Cardiac fibroblast (primary cell): ENCODE measurements at places on chromosomes 2 and 18.
A peak's percentile ranks its signal among the peaks of the same experiment; 100 is the strongest.

DNA sequence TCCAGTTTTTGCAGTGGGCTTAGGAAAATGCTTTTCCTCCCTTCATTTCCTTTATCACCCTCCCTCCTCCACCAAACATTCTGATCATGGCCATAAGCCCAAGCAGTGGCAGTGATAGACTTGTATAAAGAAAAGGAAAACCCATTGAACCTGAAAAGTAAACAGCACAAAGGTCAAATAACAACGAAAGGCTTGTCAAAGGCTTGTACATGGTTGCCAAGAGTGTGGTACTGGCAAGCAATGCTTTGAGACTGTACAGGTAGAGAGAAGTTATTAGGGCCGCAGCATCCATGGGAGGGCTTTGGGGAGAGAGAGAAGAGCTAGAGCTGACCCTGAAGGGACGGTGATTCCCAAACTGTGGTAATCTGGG, 2.1 kb upstream of the VWA3B start:
- no peak for DNase-seq

- DNase-seq = peak; percentile 25
Observed at GRCh38 chr18:46211816-46212215, 107.6 kb downstream of the HAUS1 start.

DNA sequence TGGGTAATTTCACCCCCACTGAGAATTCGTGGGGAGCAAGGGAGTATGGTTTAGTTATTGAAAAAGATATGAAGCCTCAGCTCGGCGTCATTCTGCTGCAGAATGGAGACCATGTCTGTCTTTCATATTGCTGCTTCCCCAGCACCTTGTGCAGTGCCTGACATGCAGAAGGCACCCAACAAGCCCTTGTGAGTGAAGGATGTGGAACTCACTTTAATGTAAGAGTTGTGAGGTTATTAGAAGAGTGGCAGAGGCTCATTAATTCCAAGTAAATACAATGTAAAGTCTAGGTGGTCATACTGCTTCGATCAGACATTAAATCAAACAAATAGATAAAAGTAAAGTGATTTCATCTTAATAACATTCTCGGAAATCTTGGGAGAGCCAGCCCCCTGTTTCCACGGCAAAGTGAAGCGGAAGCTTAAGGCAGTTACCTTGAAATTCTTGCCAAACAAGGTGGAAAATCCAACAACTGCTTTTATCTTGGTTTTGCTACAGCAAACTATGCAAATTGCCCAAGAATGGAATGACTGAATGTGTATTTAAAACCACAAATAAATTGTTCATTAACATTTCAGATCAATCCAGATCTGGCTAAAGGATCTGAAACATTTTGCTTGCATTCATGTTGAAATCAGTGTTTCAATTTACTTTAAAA, 9.6 kb downstream of the CFAP221 start:
- DNase-seq = no peak

GRCh38 chr2:235106874-235107639, 155.2 kb downstream of the SH3BP4 start:
- peak; percentile 83 for DNase-seq

DNA sequence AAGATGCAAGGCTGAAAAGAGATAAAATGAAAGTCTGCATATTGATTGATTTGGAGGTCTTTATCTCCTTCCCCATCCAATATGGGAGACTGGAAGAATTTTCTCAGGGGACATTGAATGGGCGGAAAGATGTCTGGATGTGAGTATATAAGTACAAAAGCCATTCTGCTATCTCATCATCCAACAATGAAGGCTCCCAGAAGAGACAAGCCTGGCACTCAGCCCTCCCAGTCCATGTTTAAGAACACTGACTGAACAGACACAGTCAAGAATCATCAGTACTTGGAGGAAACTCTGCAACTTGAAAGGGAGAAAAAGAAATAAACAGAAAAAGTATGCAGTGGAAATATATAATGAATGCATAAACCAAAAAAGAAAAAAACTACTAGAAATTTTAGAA, 80.9 kb downstream of the PTRHD1 start:
- no peak for DNase-seq

GRCh38 chr18:22601481-22601880, 183.8 kb upstream of the CTAGE1 start:
- DNase-seq = no peak

GRCh38 chr2:212194396-212194795, 344.2 kb downstream of the ERBB4 start:
- DNase-seq = no peak

DNA sequence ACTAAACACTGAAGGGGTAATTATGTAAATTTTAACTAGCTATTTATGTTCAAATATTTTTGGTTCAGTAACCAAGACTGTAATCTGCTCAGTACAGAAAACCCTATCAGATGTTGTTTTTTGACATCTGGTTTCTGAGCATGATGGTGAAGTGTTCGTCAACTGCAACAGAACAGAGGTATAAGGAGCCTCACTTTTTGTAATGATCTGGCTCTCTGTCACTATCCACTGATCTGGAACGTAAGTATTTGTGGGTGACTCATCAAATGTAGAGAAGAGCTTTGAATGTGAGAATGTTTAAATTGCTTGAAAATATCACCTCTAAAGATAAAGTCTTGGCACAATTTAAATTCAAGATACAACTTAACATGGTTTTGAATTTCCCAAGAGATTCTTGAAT, 213.6 kb upstream of the FAM98A start:
- no peak for DNase-seq

DNA sequence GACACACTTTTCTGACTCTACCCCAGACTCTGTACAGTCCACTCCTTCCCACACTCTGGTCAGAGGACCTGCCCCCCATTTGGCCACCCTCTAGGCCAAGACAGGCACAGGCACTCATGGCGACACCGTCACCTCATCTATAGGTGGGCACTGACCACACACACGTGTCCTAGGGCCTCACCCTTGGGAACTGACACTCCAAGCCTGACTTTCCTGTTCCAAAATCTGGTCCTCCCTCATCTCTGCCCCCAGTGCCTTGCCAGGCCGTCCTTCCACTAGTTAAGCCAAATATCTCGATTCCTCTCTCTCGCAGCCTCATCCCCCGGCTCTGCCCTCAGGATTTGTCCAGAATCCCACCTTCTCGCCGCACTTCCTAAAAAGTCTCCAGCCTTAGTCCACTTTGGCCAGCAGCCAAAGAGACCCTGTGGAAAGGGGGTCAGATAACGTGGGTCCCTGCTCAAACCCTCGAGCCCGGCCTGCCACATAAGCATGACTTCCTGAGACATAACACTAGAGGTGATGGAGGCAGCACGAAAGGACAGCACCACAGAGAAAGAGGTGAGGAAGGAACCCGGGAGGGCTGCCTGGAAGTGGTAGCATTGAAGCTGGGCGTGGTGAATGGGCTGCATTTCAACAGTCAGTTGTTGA, 105.8 kb upstream of the OTOS start:
- no peak for DNase-seq

DNA sequence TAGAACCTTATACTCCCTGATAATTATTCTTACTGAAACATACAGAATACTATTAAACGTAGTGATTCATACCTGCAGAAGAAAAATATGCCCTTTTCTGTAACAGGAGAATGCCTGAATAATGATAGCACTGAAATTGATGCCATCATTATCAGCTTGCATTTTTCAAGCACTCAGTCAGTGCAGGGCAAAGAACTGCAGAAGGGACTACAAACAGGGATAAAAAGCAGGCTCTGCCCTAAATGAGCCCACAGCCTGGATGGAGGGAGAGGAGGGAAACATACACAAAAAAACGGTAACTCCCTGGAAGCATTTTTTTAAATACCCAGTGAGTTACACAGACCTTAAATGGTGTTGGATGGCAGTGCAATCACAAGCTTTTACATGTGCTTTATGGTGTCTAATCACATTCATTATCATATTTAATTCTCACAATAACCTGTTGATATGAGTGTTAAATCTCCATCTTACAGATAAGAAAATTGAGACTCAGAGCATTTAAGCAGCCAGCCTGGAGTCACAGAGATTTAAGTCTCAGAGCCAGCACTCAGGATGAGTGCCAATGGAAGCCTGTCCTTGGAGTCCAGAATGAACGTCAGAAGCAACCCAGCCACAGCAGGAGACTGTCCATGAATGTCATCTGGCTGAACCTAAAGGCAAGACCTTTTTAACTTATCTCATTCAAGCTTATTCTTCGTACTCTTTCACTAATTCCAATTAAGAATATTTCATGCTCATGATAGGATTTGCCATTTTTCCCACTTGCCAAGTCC, 139.3 kb upstream of the CTNNA2 start:
- no peak for DNase-seq

DNA sequence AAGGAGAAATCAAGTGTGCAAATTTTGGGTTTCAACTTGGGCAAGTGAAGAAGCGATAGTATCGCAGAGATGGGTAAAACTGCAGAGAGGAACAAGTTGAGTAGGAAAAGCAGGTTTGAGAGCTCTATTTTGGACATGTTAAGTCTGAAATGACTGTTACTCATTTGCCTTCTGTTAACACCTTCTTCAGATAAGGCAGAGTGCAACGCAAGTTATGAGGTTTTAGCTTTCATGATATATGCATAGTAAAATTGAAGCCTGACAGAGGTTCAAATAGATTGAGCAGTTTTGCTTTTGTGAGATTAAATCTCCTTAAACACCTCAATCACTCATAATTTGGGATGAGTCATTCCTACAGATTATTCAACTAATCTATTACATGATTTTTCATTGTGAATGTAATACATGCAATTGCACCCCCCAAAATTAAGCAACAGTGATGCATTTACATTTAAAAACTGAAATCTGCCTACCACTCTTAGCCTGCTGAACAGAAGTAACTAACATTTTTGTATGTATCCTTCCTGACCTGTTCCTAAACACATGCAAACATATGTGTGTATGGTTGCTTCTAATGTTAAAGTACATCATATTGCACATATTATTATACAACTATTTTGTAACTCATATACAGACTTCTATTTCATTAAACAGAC, 575.4 kb downstream of the ARHGAP15 start:
- no peak for DNase-seq

DNA sequence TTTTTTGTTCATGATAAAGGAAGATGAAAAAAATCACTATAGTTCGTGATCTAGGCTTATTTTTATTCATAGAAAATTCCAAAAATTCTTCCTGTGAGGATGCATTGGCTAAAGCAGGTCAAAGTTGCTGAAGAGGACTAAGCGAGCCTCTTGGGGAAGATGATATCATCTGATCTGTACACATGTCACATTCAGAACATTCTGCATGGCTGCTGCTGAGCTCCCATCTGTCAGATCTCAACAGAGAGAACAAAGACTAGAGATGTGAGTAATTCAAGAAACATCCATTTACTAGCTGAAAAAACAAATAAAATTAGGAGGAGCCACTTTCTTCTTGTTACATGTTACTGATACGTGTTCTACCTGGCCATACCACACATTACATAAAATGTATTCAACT, 518.6 kb upstream of the FSIP2 start:
- peak; percentile 19 for DNase-seq

DNA sequence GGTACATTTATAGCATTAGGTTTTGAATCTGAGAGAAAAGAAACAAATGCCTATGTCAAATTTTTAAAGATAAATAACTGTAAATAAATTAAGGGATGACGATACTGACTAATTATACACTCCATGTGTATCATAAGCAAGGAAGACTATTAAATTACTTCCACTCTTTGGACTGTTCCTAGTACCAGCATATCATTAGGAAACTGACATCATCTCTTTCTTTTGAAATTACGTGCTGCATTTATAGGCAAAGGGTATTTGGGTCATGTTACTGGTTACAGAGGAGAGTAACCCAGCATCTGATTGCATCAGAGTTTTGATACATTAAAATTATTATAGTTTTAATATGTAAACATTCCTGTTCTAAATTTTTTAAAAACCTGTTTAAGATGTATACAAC, 309.7 kb downstream of the XIRP2 start:
- no peak for DNase-seq

DNA sequence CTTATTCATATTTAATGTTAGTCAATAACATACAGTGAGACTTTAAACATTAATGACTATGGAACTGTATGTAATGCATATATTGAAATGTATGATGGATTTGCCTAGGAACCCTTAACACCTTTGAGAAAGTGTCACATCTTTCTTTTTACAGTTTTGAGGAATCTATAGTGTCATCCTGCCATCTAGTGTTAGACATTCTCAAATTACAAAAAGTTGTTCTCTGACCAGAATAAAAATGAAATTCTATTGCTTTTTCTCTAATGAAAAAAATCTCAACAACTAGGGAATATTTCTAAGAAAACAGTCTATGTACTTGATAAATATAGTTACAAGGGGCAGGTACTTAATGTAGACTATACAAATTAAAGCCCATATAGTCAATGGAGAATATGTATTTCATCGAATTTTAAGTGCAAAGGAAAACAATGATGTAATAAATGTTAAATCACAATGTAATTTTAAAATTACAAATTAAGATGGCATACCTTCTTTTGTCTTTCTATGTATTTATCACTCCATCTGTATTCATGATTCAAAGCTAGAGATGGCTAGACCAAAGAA, 5.1 kb upstream of the CALCRL start:
- DNase-seq = peak; percentile 62

DNA sequence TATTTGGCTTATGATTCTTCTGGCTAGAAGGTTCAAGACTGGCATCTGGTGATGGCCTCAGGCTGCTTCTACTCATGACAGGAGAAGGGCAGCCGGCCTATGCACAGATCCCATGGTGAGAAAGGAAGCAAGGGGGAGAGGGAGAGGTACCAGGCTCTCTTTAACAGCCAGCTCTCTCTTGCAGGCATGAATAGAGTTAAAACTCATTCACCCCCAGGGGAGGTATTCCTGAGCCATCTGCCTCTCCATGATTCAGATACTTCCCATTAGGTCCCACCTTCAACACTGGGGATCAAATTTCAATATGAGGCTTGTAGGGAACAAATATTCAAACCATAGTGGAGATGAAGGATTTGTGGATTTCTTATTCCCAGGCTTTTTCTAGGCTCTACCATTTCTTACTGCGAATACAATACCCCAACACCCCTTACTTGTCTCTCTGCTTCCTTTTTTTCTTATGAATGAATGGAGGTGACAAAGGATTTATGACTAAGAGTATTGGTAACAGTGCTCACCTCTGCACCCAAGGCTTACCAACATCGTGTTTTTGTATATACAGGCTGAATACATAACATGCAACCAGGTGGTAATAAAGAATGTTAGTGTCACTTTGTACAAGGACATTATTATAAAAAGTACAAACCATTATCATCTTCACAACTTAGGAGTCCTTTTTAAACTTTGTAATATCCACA, 454.6 kb upstream of the TRIB2 start:
- peak; percentile 29 for DNase-seq

DNA sequence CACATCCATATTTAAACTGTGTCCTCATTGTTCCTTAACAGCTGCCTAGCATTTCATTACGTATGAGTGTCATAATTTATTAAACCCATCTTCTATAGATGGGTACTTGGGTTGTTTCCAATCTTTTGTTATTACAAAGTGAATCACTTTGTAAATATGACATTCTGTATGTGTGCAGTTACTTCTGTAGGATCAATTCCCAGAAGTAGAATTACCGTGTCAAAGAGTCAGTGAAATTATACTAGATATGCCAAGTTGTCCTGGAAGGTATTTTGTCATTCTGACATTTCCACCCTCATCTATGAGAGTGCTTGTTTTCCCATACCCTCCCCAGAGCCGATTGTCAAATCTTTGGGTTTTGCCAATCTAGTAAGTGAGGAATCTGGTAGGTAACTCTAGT, 194.5 kb upstream of the APCDD1 start:
- peak; percentile 5 for DNase-seq
